ENCODE measurements at places on chromosomes 4 and X. TPM values are rescaled to one million over a fixed set of nuclear protein-coding genes. Genes with fewer than 3 reads are reported as not detected.

DNA sequence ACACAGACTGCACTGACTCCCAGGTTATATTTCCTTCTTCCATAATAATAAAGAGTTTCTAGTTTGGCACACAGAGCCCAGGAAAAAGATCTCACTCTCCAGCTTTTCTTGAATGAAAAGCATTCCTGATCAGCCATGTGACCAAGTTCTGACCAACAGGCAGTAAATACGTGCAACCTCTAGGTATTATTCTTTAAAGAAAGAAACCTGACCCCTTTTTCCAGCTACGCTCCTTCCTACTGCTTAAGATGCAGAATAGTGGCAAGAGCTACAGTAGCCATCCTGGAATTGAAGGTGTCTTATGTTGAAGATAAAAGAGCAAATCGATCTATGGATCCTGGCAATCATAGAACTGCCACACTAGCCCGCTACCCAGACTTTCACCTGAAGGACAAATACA lies 76.7 kb downstream of the LRBA start:
- no peak for DNase-seq

DNA sequence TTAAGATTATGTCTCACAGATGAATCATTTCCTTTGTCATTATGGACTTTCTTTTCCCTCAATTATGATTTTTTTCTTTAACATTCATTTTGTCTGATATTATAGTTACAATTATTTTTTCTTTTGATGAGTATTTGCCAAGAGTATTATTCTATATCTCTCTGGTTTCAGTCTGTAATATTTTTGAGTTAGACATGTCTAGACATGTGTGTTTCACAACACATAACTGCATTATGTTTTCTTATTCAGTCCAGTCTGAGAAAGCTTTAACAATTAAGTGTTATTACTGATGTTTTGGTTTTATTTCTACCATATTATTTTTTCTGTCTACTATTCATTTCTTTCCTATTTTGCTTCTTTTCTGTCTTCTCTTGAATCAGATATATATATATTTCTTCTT lies 108.3 kb upstream of the MID1IP1 start:
- DNase-seq: no peak

The GPRASP1 gene
- 13.7 TPM for polyA plus RNA-seq

GRCh38 chr4:164481306-164482091 lies 272.4 kb upstream of the SMIM31 start:
- no peak for DNase-seq

DNA sequence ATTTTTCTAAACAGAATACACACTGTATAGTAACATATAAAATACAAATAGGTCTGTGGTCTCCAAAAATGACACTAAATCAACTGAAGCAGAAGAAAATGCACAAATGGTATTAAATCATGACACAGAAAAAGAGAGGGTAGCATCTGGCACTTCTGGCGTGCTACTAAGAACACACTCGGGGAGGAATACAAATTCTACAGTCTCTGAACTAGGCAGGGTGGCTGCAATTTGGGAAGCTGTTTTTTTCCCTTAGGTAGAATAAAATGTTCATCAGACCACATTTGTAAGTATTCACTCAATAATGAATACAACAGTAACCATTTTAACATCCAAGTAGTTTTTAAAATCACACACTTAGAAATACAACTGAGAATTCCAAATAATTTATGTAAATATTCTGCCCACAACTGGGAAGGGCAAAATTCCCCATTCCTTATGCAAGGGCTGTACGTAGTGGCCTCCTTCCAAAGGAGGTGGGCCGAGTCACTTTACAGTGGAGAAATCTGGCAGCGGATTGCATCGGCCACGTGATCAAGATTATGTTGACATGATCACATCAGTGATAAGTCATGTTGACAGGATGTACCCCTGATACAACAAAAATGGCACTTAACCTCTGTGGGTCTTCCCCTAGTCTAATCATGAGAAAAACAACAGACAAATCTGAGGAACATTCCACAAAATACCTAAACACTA lies 101.1 kb downstream of the TSPAN5 start:
- no peak for DNase-seq

The PDCL2 gene
- polyA plus RNA-seq: 0.47 TPM

DNA sequence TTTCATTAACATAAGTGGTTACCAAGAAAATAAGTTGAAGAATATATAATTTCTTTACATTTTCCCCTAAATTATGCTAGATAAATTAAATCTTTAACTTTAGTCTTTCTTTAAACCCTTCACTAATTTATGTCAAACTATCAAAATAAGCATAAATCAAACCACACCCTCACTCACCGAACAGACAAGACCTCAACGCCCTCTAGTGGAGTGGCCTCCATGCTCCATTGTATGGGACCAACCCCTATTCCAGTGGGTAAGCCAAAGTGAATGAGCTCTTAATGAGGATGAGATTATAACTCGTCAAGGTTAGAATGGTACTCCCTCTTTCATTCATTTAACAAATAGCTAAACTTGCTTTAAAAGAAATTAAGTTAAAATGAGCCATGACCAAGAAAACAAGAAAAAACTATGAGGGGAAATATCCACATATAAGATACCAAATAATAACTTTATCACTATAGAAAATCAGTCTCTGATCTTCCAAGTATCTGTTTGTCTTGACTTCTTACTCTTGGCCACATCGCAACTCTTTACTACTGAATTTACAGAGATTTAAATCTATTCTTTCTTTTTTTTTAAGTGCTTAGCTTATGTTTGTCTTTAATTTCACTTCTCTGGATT lies 15.6 kb upstream of the BBS12 start:
- DNase-seq: no peak

The CCDC149 gene
- 16.9 TPM for polyA plus RNA-seq

The ZNF330 gene
- polyA plus RNA-seq: 61.9 TPM

The MAGEC3 gene
- 0.57 TPM for polyA plus RNA-seq

- DNase-seq: no peak
Observed at GRCh38 chrX:9758021-9758638, 7.5 kb downstream of the GPR143 start.

DNA sequence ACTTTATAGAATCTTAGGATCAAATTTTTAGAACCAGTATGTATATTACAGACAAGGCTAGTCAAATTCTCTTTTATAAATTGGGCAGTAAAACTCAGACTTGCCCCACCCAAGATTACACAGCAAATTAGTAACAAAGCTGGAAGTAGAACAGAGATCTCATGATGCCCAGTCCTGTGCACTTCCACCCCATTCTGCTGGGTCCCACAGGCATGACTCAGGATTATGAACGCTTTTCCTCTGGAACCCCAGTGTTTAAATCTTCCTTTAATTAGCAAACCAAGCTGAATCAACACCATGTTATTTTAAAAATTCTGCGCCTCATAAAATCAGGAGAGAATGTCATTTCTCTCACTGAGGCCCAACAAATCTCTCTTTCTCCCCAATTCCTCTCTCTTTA lies 1.5 kb upstream of the IL13RA2 start:
- no peak for DNase-seq

GRCh38 chr4:184756399-184756798 lies 22.5 kb upstream of the CENPU start:
- DNase-seq: no peak

The SSX4B gene
- polyA plus RNA-seq: not detected

- DNase-seq: no peak
Observed at GRCh38 chr4:11894221-11894620, 465.5 kb upstream of the HS3ST1 start.

GRCh38 chr4:103934178-103934789 lies 214.5 kb upstream of the TACR3 start:
- DNase-seq: peak; percentile 10

- DNase-seq: no peak
Observed at GRCh38 chrX:100643956-100644860, at the start of gene SRPX2. Gene SRPX2, plus strand, starts transcription at chrX:100644199. Its CDS starts 2,124 bp downstream, at chrX:100646323.

DNA sequence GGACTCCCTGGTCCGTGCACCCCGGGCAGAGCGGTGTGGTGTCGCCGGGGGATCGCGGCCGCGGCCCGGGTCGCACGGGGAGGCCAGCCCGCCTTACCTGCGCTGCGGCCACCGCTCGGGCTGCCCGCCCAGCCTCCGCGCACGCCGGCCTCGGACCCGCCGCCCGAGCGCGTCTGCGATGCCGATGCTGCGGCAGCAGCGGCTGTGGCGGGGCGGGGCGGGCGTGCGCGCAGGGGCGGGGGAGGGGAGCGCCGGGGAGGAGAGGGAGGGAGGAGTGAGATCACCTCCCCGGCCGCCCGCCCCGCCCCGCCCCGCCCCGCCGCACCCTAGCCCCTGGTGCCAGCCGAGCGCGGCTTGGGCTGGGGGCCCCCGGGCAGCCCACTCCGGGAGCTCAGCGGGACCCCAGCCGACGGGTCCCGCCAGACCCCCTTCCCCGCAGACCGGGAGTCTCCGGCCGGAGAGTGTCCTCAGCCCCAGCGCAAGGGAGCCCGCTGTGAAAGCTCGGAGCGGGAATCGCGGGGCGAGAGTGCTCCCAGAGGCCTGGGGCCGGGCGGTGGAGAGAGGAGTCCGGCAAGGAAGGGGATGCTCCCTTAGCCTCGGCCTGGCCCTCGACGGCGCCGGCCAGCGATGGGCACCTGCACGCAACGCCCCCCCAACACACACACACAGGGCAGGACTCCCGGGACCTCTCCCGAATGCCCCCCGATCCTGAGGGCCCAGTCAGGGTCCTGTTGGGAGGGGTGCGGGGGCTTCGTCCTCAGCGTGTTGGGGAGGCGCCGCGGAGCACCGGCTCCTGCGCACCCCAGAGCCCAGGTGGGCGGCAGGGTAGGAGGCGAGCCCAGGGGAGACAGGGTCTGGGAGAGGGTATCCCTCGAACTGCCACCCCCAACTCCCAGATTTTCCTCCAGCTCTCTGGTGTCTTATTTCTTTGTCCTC lies at the start of gene L1CAM:
Gene L1CAM, minus strand, starts transcription at position 206 of the 936 bp plus-strand sequence. CDS start 10,337 bp downstream, outside the sequence.
- DNase-seq: no peak

DNA sequence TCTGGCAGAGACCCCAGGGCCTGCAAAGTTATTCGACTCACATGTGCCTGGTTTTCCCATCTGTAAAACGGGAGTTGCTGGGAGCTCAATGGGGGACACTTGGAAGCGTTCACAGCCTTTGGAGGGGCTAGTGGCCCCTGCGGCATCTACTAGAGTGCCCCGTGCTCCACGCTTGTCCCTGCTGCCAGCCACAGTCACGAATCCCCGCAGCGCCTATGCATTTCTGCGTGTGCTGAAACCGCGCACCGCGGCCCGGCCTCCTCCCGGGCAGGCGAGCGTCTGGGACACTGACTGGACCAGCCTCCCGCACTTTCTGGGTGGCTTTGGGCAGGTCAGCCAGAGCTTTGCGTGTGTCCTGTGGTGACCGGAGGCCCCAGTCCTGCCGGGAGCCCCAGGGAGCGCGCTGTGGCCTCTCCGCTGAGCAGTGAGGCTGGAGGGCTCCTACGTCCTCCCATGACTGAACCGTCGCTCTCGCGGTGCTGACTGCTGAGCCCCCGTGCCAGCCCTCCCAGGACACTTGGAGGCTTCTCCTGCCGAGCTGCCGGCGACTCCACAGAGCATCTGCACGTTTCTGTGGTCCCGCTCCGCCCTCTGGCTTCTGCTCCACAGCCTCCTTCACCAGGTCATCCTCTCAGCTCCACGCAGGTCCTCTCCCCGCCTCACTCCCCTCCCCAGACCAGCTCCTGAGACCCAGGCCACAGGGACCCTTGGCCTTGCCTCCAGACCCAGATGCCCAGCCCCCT lies 36.3 kb downstream of the PIGG start:
- DNase-seq: no peak

GRCh38 chr4:151029537-151029936 lies 14.5 kb upstream of the LRBA start:
- no peak for DNase-seq

The SYTL5 gene
- polyA plus RNA-seq: 1.9 TPM

DNA sequence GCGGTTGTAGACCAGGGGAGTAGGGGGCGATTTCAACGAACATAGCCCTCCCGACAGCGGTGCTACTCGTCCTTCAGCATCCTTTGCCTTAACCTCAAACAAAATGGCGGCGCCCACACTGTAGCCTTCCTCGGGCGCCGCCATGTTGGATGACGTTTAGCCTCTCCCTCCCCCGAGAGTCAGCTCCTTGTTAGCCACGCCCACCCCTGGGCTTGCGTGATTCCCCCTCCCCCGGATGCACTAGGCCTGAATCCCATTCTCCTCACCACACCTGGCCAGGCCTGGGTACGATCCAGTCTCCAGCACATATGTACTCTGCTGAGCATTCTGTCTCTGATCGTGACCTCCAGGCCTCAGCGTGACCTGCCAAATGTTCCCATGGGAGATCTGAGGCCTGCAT lies 49.0 kb upstream of the ZNF157 start:
- DNase-seq: no peak

Data from renal cortex interstitium (tissue), 15 donors.